ENCODE measurements at places on chromosomes 1 and 21.

- peaks cover 12% of the 10 kb centered on the region for H3K36me3 ChIP-seq
- H3K4me1 ChIP-seq, result no peaks in the 10 kb centered on the region
- no peak overlapping the region for H3K4me3 ChIP-seq
- H3K27ac ChIP-seq, result no peak overlapping the region
- H3K27me3 ChIP-seq, result no peaks in the 10 kb centered on the region
Measured at GRCh38 chr1:33169290-33170055, 12.4 kb downstream of the TRIM62 start.

- H3K36me3 ChIP-seq, result no peaks in the 10 kb centered on the region
- no peak overlapping the region for H3K27ac ChIP-seq
- no peaks in the 10 kb centered on the region for H3K4me1 ChIP-seq
- peak; percentile 6 for DNase-seq
- H3K4me3 ChIP-seq, result no peak overlapping the region
- H3K27me3 ChIP-seq, result no peaks in the 10 kb centered on the region
Measured at GRCh38 chr1:65165269-65165993, 17.4 kb downstream of the AK4 start.

GRCh38 chr21:33394260-33394659, 9.0 kb upstream of the IFNGR2 start:
- no peaks in the 10 kb centered on the region for H3K36me3 ChIP-seq
- H3K4me1 ChIP-seq, result peaks cover 9% of the 10 kb centered on the region
- no peak for DNase-seq

GRCh38 chr1:15304708-15305467, 57.9 kb downstream of the FHAD1 start:
- no peak overlapping the region for H3K27ac ChIP-seq
- no peaks in the 10 kb centered on the region for H3K4me1 ChIP-seq

GRCh38 chr1:226125831-226126230, 60.7 kb downstream of the ACBD3 start:
- DNase-seq, result no peak
- no peak overlapping the region for H3K4me3 ChIP-seq
- no peaks in the 10 kb centered on the region for H3K36me3 ChIP-seq
- peaks cover 19% of the 10 kb centered on the region for H3K27me3 ChIP-seq

DNA sequence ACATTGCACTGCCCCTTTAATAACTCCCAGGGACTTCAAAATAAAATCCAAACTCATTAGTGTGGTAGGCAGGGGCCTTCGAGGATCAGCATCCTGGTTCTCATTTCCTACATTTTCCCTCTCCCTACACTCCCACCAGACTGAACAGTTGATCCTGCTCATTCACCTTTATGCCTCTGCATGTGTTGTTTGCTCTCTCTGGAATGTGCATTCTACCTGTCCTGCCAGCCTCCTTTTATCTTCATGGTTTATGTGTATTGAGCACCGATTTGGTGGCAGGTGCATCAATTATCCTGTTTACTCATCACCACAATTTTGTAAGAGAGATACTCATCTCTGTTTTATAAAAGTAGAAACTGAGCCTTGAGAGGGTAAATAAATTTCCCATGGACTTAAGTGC, 125.0 kb downstream of the ADSS2 start:
- H3K4me1 ChIP-seq, result peaks cover 8% of the 10 kb centered on the region
- H3K4me3 ChIP-seq, result no peak overlapping the region
- DNase-seq, result no peak
- H3K27me3 ChIP-seq, result no peaks in the 10 kb centered on the region

All from DND-41 (cell line).